Stimulated activated CD8-positive, alpha-beta memory T cell treated with anti-CD3 and anti-CD28 coated beads, Interleukin-15, amount 100 ng/mL, for 48 hours (primary cell): ENCODE measurements at places on chromosomes 3 and 15.

GRCh38 chr3:186663361-186664118 is 2.3 kb upstream of the HRG start:
- no peak for DNase-seq

- no peak for DNase-seq
Measured at GRCh38 chr3:97687734-97688133, 76.8 kb upstream of the ARL6 start.

DNA sequence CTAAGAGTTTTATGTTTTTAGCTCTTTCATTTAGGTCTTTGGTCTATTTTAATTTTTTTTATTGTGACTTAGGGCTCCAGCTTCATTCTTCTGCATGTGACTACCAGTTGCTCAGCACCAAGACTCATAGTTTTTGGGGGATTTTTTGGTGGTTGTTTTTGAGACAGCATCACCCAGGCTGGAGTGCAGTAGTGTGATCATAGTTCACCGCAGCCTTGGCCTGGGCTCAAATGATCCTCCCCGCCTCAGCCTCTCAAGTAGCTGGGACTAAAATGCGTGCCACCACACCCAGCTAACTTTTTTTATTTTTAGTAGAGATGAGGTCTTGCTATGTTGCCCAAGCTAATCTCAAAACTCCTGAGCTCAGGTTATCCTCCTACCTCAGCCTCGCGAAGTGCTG is 19.4 kb downstream of the CDV3 start:
- no peak for DNase-seq

DNA sequence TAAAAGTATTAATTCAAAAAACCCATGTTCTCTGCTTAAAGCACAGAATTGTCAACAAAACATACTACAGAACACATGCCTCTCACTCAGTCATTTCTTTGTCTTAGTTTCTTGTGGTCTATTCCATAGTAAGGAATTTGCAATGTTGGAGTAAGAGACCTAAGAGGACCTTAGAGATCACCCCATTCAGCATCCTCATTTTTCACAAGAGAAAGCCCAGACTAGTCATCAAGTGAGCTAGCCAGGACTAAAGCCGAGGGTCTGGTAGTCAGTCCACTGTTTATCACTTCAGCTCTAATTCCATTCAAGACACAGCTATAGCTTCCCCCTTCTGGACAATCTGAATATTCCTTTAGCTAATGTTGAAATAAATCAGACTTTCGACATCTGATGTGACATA is 601.1 kb downstream of the FHIT start:
- no peak for DNase-seq

DNA sequence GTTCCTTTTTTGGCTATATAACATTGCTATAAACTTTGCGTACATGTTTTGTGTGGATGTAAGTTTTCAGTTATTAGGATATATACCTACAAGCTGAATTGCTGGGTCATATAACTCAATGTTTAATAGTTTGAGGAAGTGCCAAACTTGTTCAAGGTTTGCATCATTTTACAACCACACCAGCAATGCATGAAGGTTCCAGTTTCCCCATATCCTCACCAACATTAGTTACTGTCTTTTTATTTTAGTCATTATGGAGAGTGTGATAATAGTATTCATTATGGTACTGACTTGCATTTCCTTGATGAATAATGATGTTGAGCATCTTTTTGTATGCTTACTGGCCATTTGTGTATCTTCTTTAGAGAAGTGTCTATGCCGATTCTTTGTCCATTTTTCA is 112.3 kb downstream of the NR1I2 start:
- DNase-seq = no peak

DNA sequence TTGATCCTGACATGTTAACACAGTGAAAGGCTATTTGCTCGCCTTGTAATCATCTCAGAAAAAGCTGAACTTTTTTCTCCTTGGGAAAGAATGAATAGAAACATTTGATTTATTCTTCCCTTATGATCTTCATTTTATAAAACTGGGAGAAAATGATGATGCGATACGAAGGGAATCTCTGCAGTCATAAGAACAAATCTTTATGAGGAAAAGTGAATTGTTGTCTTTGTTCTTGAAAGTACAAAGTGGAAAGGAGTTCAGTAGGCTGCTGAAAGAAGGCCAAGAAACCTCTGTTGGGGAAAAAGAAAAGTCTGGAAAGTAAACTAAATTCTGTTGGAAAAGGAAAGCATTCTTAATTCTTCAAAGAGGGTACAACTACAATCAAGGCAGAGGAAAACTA is 248.8 kb downstream of the NSUN3 start:
- DNase-seq = no peak

DNA sequence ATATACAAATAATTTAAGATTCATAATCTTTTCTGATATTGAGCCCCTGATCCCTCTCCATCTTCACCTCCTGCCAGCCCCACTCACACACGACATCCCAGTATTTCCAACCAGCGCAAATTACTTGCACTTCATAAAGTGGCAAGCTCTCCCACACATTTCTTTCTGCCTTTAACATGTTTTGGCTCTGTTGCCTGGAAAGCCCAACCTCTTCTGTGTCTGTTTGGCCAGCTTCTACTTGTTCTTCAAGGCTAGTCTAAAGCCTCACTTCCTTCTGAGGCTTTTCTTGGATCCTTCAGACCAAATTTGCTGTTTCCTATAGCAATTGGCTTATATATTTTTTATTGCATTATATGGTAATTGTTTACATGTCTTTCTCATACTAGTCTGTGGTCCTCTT is 5.1 kb upstream of the TM6SF1 start:
- no peak for DNase-seq

- DNase-seq = no peak
Measured at GRCh38 chr15:60218256-60218655, 179.5 kb downstream of the ANXA2 start.
